ENCODE measurements at places on chromosomes 5 and 9.
A peak's percentile ranks its signal among the peaks of the same experiment; 100 is the strongest.

DNA sequence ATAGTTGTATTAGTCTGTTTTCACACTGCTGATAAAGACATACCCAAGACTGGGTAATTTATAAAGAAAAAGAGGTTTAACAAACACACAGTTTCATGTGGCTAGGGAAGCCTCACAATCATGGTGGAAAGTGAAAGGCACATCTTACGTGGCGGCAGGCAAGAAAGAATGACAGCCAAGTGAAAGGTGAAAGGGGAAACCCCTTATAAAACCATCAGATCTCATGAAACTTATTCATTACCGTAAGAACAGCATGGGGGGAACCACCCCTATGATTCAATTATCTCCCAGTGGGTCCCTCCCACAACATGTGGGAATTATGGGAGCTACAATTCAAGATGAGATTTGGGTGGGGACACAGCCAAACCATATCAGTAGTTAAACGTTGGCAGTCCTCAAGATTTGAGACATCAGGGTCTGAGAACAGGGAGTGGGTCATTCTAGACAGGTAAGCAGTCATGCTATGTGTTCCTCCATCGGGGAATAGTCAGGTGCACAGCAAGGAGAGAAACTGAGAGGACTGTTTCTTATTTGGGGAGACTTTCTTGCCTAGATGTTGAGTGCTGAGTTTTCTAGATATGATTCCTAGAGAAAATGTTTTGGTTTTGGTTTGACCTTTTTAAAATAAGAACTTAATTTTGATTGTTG lies 45.8 kb upstream of the ENTREP1 start:
- DNase-seq, result no peak

DNA sequence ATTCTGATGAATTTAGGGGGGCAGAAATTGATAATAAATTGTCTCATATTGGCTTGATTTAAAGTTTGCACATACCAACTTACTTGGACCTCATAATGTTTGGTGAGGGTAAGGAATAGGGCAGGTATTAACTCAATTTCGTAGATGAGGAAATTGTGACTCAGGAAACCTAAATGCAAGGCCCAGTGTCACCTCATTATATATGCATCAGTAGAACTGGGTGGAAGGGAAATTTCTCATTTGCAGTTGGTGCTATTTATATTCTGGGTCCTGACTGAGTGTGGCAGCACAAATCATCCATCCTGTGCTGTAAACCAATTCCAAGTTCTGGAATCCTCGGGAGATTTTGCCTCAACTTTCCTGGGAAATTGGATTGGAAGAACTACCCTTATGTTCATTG lies 103.0 kb downstream of the SPATA31D1 start:
- DNase-seq, result no peak

GRCh38 chr9:112038017-112038408 lies 137.1 kb downstream of the SUSD1 start:
- DNase-seq, result no peak

DNA sequence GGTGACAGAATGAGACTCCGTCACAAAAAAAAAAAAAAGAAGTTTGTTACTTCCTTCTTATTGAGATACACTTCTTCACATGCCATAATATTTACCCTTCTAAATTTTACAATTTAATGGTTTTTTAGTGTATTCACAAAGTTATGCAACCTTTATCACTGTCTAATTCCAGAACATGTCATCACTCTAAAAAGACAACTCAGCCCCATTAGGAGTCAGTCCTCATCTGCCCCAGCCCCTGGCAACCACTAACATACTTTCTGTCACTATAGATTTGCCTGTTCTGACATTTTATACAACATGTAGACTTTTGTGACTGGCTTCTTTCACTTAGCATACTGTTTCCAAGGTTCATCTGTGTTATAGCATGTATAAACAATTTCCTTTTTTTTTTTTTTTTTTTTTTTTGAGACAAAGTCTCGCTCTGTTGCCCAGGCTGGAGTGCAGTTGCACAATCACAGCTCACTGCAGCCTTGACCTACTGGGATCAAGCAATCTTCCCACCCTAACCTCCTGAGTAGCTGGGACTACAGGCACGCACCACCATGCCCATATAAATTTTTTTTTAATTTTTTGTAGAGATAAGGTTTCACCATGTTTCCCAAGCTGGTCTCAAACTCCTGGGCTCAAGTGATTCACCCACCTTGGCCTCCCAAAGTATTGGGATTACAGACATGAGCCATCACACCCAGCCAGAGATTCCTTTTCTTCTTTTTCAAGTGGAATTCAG lies 18.0 kb downstream of the AQP3 start:
- DNase-seq, result no peak

DNA sequence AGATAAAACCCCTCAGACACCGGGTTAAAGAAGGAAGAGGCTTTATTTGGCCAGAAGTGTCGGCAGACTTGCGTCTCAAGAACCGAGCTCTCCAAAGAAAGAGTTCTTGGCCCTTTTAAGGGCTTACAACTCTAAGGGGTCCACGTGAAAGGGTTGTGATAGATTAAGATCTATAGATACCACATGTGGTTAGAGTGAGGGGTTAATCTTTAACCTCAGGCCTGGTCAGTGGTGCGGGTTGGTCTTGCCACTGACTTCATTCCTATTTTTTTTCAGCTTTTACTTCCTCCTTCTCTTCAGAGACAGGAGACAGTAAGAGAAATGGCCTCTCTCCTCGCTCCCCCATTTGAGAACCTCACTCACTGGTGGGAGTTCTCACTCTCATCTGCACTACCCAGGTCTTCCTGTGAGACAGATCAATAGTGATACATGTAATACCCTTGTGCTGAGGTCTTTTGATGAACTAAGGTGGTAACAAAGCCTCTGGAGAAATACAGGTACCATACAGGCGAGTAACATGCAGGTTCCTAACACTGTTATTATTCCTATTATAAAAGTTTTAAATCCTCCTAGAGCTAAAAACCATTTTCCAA lies 52.4 kb upstream of the COX7C start:
- peak; percentile 9 for DNase-seq

DNA sequence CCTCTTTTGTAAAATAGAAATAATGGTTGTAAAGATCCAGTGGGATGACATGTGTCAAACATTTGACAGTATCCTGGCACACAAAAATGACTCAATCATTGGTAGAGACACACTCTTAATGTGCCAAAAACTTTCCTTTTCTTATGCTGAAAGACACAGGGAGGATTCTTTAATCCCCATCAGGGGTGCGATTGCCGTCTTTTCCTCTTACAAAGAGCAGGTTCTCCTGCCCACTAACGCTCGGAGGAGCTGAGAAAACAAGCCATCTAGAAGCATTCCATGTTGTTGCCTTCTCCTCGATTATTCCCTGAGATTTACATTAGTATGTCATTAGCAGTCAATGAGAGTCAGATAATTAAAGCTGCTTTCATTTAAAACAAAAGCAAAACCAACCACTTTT lies 342.6 kb upstream of the CCNH start:
- no peak for DNase-seq

- no peak for DNase-seq
Observed at GRCh38 chr9:134063571-134064450, 4.0 kb downstream of the BRD3 start.

DNA sequence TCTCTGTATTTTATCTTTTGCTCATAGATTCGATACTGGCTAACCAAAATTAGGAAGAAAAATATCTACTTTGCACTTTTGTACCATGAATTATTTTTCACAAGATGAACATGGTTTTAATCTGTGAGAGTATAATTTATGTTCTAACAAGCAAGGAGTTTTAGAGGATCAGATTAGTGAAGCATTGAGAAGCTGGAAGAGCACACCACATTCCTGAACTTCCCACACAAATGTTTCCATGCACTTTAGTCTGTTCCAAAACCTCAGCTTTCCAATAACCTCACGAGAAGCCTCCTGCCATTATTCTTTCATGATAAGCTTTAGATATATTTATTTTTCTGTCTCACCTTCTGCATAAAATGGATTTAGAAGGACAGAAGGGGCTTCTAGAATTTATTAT lies 98.7 kb upstream of the MPDZ start:
- no peak for DNase-seq

GRCh38 chr5:172420235-172420939 lies 33.9 kb downstream of the SH3PXD2B start:
- DNase-seq, result peak; percentile 91

DNA sequence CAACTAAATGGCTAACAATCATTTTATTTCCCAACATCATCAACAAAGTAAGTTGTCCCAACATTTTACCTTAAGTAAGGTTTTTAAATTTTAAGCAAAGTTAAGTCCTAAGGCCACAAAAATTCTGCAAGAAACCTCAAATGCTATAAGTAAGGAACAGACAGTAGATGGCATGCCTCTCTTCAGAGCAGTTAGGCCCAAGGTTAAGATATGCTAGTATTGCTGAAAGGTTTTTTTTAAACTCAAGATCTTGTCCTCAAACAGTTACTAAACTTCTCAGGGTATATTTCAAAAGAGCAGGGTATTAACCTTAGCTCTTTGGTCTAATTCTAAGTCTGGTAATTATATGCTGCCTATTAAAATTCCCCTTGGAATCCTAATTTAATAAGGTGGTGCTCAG lies 35.1 kb downstream of the PJA2 start:
- no peak for DNase-seq
